ENCODE measurements at places on chromosomes 7 and 10. TPM values are rescaled to one million over a fixed set of nuclear protein-coding genes. Genes with fewer than 3 reads are reported as not detected.

FGL2 gene
- 62.1 TPM for total RNA-seq

MYO1G gene
- 2.0 TPM for total RNA-seq

UCMA gene
- not detected for total RNA-seq

TMEM139 gene
- 14.4 TPM for total RNA-seq

SHH gene
- total RNA-seq = not detected

RAB19 gene
- 2.3 TPM for total RNA-seq

CYP3A4 gene
- total RNA-seq = 0.64 TPM

MAP3K8 gene
- total RNA-seq = 45.9 TPM

ZNF394 gene
- 58.3 TPM for total RNA-seq

EPC1 gene
- total RNA-seq = 49.4 TPM

MRPS33 gene
- 23.4 TPM for total RNA-seq

SPDYE6 gene
- not detected for total RNA-seq

HOXA11 gene
- 1.9 TPM for total RNA-seq

SNX10 gene
- 18.1 TPM for total RNA-seq

MINDY4 gene
- total RNA-seq = 14.9 TPM

ADAMTS14 gene
- total RNA-seq = under 0.01 TPM

FGFR2 gene
- 62.8 TPM for total RNA-seq

PDE1C gene
- total RNA-seq = 18.7 TPM

C10orf62 gene
- total RNA-seq = 0.33 TPM

EPHA1 gene
- total RNA-seq = not detected

EGFR gene
- total RNA-seq = 65.0 TPM

INHBA gene
- 0.64 TPM for total RNA-seq

TMEM178B gene
- 0.64 TPM for total RNA-seq

Measured in breast epithelium (tissue), 4 donors.